ENCODE measurements at places on chromosomes 12 and 14.

- DNase-seq, result no peak
These were observed 105.8 kb upstream of the SINHCAF start for GRCh38 chr12:31431721-31432240.

- DNase-seq, result no peak
These were observed 1.9 kb upstream of the MYF5 start for GRCh38 chr12:80714846-80715245.

DNA sequence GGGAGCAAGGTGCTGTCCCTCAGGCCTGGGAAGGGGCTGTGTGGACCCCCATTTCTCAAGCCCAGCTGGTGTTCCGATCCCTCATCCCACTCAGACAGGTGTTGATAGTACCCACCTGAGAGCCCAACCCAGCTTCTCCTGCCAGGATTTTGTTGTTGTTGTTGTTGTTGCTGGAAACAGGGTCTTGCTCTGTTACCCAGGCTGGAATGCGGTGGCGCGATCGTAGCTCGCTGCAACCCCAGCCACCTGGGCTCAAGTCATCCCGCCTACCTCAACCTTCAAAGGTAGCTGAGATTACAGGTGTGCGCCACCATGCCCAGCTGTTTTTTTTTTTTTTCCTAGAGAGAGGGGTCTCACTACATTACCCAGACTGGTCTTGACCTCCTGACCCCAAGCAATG is 209.9 kb downstream of the PHETA1 start:
- no peak for DNase-seq

- no peak for DNase-seq
These were observed 7.7 kb downstream of the THAP2 start for GRCh38 chr12:71671816-71672215.

DNA sequence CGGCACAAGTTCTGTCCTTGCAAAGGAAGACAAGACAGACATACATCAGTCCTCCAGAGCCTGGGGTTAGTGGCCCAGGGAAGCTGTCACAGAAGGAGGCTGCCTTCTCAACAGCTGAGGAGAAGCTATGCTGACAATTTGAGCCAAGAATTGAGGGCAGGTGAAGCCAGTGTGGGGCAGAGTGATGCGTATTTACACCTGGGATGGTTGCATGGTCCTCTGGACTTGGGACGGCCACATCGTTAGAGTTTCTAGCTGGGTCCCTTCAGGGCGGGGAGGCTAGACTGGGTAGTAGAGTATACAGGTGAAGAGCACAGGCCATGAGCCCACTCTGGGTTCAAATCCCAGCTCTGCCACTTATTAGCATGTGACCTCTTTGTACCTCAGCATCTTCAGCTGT is 16.5 kb downstream of the KRT85 start:
- DNase-seq, result no peak

- no peak for DNase-seq
These were observed 167.1 kb upstream of the SOX5 start for GRCh38 chr12:24116548-24116947.

- no peak for DNase-seq
These were observed 33.9 kb downstream of the ARF6 start for GRCh38 chr14:49926803-49927202.

- no peak for DNase-seq
These were observed 19.4 kb upstream of the EVL start for GRCh38 chr14:100045642-100046344.

- DNase-seq, result no peak
These were observed 806.9 kb downstream of the GALC start for GRCh38 chr14:87185961-87186560.

DNA sequence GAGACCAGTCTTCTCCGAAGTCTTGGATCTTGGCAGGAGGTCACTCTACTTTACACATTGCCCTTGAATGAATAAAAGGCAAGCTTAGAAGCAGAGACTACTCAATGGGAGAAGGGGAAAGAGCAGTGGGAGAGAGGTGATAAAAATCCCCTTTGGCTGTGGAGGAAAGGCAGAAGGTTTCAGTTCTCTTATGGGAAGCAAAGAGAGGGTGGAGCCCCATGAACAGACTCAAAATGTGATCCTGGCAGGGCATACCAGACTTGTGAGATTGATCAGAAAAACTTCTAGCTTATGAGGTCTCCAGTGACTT is 49.6 kb upstream of the HECTD1 start:
- no peak for DNase-seq

GRCh38 chr12:114658002-114658441 is 26.0 kb downstream of the TBX3 start:
- no peak for DNase-seq

GRCh38 chr12:60148831-60149230 is 553.0 kb downstream of the SLC16A7 start:
- no peak for DNase-seq

DNA sequence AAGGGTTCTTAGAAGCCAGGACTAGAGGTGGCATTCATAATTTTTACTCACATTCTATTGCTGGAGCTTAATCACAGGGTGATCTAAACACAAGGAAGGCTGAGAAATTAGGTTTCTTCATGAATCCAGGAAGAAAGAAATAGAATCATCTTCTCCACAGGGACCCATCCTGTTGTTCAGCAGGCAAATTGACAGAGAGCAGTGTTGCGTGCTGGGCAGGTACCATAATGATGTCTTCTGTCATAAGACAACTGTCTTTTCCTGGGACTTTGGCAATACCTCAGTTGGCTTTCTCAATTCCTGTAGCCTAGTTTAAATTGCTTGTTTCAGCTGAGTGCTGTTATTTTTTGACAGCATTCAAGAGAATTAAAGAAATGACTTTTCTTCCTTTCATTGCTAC is 468.0 kb upstream of the SYT1 start:
- DNase-seq, result no peak

DNA sequence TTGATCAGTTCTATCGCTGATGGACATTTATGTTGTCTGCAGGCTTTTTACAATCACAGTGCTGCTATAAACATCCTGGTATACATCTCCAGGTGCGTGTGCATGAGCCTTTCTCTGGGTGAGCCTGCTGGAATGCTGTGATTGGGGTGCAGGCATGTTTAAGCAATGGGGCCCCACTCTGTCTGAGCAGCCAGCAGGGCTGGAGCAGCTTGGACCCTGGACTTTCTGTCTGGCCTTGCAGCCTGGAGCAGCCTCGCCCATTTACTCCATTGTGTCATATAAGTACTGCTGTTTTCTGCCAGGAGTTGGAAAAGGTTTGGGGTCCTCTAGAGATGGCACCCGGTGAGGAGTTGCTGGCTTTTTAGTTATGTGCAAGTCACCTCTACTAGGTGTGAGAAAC is 199.0 kb downstream of the KIF26A start:
- DNase-seq, result no peak

DNA sequence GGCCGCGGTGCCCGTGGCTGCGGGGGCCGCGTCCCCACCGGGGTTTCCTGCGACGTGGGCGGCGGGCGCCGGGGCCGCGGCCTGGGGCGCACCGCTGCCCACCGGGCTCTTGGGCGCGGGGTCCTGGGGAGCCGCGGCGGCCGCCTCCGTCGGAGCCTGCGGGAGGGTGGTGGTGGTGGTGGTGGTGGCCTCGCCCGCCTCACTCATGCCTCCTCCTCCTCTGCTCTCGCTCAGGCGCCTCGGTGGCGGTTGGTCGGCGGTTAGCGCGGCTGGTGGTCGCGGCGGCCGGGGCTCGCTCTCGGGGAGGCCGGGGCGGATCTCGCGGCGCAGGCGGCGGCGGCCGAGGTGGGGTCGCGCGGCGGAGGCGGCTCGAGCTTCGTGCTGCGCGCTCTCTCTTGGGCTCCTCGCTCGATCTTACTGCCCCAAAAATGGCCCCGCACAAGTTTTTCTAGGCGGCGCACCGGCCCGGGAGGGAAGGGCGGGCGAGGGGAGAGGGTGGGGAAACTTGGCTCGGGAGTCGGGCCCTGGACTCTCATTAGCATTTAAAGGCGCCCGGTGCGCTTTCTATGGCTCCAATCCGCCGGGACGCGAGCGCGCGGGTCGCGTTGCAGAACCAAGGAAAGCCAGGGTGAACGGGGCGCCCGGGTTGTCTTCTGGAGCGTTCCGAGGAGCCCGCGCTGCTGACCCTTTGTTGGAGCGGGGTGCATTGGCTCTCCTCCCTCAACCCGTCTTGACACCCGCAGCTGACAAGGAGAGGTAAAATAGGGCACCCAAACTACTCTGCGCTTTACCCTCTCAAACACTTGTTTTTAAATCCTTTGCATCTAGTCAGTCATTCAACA is at the start of gene YBX3:
YBX3 (minus strand) TSS at position 419 of the 842 bp plus-strand sequence; CDS start at position 207, 212 bp downstream.
- DNase-seq, result peak; percentile 65

DNA sequence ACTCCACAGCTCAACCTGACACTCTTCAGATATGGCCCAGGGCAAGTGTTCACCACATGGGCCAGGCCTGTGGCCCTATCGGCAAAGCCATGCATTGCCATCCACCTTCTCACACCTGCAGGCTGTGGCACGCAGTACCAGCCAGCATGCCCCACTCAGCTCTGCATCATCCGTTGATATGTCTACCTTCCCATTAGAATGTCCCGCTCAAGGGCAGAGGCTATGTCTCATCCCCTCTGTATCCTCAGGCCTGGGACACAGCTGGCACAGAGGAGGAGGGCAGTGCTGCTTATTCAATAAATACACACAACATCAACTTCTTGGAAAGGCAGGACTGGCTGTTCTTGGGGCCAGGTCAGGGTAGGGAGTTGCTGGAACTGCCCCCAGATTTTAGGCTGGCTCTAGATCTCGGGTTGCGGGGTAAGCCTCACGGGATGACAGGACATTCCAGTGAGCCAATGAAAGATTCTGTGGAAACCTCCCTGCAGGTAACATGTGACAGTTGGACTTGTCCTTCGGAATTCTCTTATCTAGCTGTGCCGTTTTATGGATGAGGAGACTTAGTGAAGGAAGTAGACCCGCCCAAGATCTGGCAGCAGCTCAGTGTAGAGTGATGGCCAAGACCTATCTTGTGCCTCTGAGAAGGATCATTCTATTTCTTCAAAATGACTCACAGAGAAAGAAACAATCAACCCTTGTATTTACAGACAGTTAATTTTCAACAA is 25.6 kb downstream of the SYNE3 start:
- DNase-seq, result no peak

DNA sequence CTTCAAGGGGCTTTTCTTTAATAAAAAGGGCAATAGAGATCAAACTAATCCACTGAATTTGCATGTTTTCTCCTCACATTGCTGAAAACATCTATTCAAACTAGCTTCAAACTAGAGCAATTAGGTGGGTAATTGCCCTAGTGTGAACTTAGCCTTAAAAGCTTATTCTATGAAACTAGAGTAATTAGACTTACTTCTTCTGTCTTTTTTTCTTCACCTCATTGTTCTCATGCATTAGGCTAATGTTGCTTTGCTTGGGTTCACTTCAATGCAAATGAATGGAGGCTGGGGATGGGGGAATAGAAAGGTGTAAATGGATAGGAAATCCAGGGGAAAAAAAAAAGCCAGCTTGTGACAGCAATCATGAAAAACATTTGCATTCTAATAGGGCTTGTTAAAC is 414.8 kb upstream of the LMO3 start:
- DNase-seq, result no peak

DNA sequence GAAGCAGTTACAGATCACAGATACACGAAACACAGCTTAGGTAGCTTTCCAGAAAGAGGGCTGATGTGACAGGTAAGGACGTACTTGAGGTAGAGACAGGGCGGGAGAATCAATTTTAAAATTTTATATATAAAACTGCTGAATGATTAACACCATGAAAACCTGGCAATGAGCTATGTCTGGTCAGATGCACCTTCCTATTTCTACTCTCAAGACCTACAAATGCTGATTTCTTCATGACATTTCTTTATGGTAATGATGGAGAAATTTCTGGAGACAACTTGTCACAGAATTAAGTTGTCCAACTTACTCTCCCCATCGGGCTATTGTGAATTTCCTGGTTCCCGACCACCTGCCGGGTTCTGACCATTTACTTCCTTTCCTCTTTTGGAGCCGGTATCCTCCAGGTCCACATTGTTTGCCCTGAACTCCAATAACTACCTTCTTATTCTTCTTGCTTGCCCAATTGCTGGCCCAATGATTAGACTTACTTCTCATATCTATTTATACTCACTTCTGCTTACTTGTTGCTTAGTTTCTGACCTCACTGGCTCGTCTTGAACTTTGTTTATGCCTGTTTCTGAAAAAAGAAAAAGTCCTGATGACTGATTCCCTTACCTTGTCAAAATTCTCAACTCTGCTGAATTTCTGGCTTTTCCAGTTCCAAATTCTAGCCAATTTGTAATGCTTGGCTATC is 12.8 kb upstream of the ATP2B1 start:
- no peak for DNase-seq

GRCh38 chr14:49622022-49622607 is 1.5 kb downstream of the MGAT2 start:
- DNase-seq, result no peak

DNA sequence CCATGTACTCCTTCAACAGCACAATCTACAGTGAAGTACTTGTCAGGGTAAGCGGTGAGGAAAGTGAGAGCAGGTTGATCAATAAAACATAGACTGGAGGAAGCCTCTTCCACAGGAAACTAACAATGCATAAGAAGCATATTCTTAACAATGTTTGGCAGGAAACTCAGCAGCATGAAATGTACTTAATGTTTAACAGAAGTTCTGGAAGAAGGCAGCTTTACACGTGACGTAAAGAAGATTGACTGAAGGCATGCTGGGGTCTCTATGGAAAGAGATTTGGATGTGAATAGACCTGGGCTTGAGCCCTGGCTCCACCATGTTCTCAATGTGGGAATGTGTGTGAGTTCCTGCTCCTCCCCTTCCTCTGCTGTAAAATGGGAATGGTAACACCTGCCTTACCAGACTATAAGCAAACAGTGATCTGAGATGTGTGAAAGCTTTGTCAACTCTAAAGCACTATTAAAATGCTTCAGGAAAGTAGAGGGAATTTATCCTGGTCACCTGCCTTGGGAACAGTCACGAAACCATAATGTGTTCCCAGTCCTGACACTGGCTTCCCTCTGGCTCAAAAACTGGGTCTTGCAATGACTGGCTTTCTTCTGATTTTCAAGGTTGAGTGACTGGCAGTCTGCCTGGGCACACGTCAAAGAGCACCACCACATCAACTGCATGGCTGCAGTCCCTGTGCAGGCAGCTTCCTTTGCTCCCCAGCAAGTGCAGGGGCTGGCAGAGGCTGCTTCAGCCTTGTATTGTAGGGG is 384.6 kb downstream of the APAF1 start:
- no peak for DNase-seq

DNA sequence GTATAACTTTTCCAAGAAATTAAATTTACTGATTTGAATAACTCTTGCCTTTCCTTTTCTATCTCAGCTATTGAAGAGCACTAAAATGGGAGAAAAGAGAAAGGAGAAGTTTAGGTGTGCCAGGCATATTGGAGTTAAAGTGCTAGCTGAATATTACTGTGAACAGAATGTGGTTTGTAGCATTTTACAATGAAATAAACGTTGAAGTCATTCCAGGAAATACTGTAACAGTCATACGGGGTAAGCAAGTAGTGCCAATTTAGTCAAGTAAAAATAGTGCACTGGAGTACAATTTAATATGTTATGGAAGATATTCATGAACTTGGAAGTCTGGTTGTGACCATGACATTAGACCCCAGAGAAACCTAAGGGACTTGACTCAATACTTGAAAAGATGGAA is 62.1 kb downstream of the E2F7 start:
- no peak for DNase-seq

Measured in H54 (cell line).